Suppressor macrophage treated with lipopolysaccharide for 1 hour (primary cell): ENCODE measurements at places on chromosomes 5 and 9.

- no peak for DNase-seq
These were observed 13.8 kb upstream of the NKD2 start for GRCh38 chr5:994821-995220.

- DNase-seq: no peak
These were observed 132.4 kb downstream of the HACD4 start for GRCh38 chr9:20898885-20899554.

- peak; percentile 74 for DNase-seq
These were observed 4.5 kb downstream of the PDE6A start for GRCh38 chr5:149940077-149940574.

GRCh38 chr5:9365512-9365911, 180.4 kb downstream of the SEMA5A start:
- DNase-seq: no peak

GRCh38 chr5:67182301-67182790, 14.3 kb downstream of the CD180 start:
- DNase-seq: peak; percentile 94

- no peak for DNase-seq
These were observed 1106.2 kb upstream of the DMAC1 start for GRCh38 chr9:8905731-8906130.

- no peak for DNase-seq
These were observed 29.2 kb upstream of the NSMF start for GRCh38 chr9:137488327-137488653.

- DNase-seq: no peak
These were observed 539.1 kb downstream of the CDK5RAP2 start for GRCh38 chr9:120040896-120041295.

GRCh38 chr5:122702524-122702875, 72.4 kb upstream of the SNX2 start:
- no peak for DNase-seq
